ENCODE measurements at places on chromosomes 11 and 22.

GRCh38 chr11:125542709-125543108, 26.6 kb upstream of the EI24 start:
- no peak for DNase-seq

- no peak for DNase-seq
Observed at GRCh38 chr22:33884829-33885228, 35.4 kb downstream of the LARGE1 start.

- DNase-seq = no peak
Observed at GRCh38 chr22:21778705-21779363, 43.2 kb upstream of the YPEL1 start.

GRCh38 chr11:94120946-94121345, 7.7 kb upstream of the PANX1 start:
- no peak for DNase-seq

GRCh38 chr22:26681395-26681821, 24.0 kb downstream of the MIAT start:
- DNase-seq = no peak

DNA sequence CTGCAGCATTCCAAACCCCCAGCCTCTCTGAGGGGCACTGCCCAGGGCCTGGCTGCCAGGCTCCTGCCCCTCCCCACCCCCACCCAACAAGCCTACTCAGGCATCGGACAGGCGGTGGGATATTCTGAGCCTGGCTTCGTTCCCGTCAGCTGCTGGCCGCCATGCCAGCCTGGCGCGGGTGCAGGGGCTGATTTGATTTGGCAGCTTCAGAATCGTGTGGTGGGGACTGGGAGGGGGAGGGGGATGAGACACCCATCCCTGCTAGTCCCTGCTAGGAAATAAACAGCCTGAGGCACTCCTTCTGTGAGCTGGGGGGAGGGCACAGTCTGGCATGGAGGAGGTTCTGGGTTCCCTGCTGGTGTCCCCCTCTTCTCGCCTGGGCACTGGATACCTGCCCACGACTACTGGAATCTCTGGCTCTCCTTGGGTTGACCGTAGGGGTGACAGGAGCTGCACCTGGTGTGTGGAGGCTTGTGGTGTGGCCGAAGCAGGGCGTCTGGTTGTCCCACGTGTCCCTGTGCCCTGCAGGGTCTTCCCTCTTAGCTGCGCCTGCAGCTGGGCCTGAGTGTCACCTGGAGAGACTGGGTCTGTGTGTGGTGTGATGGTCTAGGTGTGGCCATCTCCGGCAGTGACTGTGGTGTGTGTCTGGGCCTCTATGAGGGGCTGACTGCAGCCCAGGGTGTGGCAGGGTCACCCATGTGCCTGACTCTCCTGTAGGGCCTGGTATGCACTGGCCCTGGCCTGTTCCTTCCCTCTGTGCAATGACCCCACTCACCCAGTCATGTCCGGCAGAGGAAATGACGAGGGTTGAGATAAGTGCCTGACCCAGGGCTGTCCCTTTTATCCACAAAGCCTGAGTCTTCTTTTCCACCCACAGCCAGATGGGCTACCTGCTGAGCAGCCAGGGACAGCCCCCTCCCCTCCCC, 42.2 kb downstream of the PDE2A start:
- peak; percentile 16 for DNase-seq

DNA sequence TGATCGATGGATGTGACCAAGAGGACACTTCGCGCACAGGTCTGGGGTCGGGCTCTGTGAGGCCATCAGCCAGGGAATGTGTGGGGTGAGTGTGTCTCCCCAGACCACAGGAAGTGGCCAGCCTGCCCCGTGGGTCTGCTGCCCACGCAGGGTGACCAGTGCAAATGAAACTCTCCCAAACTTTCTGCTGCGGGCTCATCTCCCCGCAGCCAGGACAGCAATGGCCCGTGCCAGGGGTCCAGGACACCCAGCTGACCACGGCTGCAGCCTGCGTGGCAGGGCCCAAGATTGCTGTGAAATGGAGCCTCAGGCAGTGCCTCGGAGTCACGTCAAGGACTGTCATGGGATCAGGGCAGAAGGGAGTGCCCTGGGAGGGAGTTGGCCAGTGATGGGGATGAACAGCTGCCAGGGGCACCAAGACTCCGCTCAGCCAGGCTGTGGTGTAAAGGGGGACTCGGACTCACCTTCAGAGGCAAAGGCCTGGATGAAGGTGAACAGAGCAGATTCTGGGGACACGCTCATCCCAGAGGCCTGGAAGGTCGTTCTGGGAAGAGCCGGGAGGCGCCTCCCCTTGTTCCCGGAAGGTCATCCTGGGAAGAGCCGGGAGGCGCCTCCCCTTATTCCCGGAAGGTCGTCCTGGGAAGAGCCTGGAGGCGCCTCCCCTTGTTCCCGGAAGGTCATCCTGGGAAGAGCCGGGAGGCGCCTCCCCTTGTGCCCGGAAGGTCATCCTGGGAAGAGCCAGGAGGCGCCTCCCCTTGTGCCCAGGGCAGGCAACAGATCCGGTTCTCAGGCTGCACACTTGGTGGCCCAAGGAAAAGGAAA, 252.6 kb downstream of the BRD1 start:
- no peak for DNase-seq
